Cardiac ventricle fibroblast (primary cell): ENCODE measurements at places on chromosomes 12 and 14. TPM values are rescaled to one million over a fixed set of nuclear protein-coding genes. Genes with fewer than 3 reads are reported as not detected.

The MANSC4 gene
- not detected in 2 replicates for total RNA-seq

The MYL6B gene
- total RNA-seq: 52.9 and 103 TPM in 2 replicates

The LIN7A gene
- total RNA-seq: 7.1 and 14.1 TPM in 2 replicates

The DBX2 gene
- total RNA-seq: not detected in 2 replicates

The C12orf54 gene
- total RNA-seq: not detected in 2 replicates

The KRT75 gene
- total RNA-seq: not detected in 2 replicates

The SDR9C7 gene
- total RNA-seq: not detected in 2 replicates

The PROX2 gene
- not detected in 2 replicates for total RNA-seq

The TNFAIP2 gene
- total RNA-seq: 43.3 and 69.3 TPM in 2 replicates

The CHST11 gene
- 51.0 and 76.7 TPM in 2 replicates for total RNA-seq

The TRPV4 gene
- 2.6 TPM in 2 replicates for total RNA-seq

The AKAP3 gene
- 0.68 and 2.1 TPM in 2 replicates for total RNA-seq

The CACNA1C gene
- 8.2 and 9.9 TPM in 2 replicates for total RNA-seq

The ZNF641 gene
- 2.9 and 3.1 TPM in 2 replicates for total RNA-seq

The NGB gene
- not detected in 2 replicates for total RNA-seq

The LRFN5 gene
- 3.1 and 19.6 TPM in 2 replicates for total RNA-seq

The PLXNC1 gene
- total RNA-seq: 2.9 and 5.5 TPM in 2 replicates
